H9 (cell line): ENCODE measurements at places on chromosomes 11 and 22. TPM values are rescaled to one million over a fixed set of nuclear protein-coding genes. Genes with fewer than 3 reads are reported as not detected.

The RFPL2 gene
- total RNA-seq, result not detected in 2 replicates

The CACNA1I gene
- 0.50 and 0.53 TPM in 2 replicates for total RNA-seq

DNA sequence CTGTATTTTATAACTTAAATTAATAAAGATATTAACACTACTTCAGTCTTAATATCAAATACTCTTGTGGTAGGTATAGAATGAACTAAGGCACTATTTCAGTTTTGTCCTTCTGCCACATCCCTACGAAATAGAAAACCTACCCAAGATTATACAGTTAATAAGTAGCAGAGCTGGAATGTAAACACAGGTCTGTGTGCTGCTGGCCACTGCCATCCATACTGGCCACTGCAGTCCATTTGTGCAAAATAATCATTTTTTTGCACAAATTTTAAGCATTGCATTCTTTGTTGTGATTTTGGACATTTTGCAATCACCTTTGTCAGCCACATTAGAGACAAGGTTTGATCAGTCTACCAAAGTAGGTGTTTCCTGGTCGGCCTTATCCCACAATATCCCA, 91.9 kb downstream of the ME3 start:
- no peaks in the 10 kb centered on the region for H3K36me3 ChIP-seq
- H3K27me3 ChIP-seq, result no peaks in the 10 kb centered on the region
- no peak overlapping the region for H3K4me3 ChIP-seq
- DNase-seq, result no peak

DNA sequence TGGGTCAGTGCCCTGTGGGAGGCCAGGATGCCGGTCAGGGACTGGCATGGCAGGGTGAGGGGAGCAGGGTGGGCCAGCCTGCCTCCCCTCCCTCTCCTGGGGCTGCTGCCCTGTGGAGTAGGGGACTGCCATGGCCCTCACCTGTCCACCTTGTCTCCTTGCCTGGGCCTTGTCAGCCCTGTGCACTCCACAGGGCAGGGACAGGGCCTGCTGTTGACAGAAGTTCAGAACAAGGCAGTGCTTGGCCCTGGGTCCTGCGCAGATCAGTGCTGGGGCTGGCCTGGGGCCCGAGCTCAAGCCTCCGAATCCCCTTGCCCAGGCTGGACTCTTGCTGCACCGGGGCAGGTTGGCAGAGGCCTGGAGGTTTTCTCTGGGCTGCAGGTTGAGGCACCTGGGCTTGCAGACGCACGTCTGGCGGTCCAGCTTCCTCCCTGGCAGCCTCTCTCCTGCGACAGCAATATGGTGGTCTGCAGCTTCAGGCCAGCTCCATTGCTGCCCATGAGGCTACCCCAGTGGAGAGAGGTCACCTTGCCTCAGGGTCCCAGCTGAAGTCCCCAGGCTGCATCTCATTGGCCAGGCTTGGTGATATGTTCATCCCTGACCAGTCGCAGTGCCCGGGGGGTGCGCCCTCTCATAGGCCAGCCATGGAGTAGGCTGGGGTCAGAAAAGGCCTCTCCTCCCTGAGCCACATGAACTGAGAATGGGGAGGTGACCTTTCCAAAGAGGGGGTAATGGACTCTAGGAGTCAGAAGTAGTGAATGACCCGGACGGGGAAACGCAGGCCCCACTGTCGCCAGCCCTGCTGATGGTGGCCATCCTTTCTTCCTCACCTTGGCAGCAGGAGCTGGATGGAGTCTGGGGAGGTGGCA, 21.5 kb upstream of the CHKA start:
- no peak overlapping the region for H3K4me3 ChIP-seq
- H3K4me1 ChIP-seq, result no peaks in the 10 kb centered on the region
- H3K36me3 ChIP-seq, result no peaks in the 10 kb centered on the region
- no peaks in the 10 kb centered on the region for H3K27me3 ChIP-seq
- no peak overlapping the region for H3K27ac ChIP-seq
- no peak for DNase-seq

GRCh38 chr11:72265951-72266350, 22.0 kb upstream of the PHOX2A start:
- no peaks in the 10 kb centered on the region for H3K27me3 ChIP-seq
- no peaks in the 10 kb centered on the region for H3K4me1 ChIP-seq
- no peak for DNase-seq

- H3K4me3 ChIP-seq, result no peak overlapping the region
- no peaks in the 10 kb centered on the region for H3K4me1 ChIP-seq
- no peak overlapping the region for H3K27ac ChIP-seq
Observed at GRCh38 chr11:34830648-34831047, 85.5 kb downstream of the APIP start.

DNA sequence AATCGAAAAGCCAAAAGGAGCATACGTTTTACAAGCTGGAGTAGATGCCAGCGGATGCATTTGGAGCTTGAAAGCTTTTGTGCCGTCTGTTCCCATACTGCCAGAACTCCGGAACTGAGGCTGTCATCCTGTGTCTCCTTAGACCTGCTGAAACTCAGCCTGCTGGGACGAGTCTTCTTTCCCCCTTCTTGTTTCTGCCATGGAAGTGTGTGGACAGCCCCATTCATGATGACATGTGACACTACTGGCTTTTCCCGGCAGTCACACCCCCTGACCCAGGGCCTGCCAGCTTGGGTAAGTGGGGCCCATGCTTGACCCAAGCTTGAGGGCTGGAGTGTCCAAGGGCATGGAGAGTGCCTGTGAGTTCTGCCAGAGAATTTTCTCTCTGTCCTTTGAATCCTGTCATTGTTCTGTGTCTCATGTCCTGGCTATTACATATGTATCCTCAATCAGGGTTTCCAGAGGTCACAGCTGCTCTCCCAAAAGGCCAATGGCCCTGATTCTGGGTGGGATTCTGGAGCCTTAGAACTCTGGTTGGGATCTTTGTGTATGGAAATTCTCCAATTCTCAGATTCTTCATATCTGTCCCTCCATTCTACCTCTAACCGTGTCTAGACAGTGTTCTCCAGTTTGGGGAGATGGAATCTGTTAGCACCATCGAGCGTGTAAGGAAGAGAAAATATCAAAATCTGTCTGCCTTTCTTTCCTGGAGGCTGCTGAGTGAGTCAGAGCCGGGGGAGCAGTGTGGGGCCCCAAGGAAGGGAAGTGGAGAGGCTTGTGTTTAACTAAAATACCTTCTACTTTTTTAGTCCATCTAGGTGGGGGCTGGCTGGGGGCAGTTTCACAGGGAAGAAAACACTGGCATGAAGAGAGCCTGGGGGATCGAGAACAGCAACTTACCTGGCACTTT, 73.2 kb downstream of the KIAA1671 start:
- DNase-seq, result no peak
- no peak overlapping the region for H3K27ac ChIP-seq
- H3K4me1 ChIP-seq, result no peaks in the 10 kb centered on the region; the same call in 1 of the 2 replicates

The BATF2 gene
- total RNA-seq, result 0.72 and 1.0 TPM in 2 replicates

GRCh38 chr11:109349276-109350080, 72.5 kb upstream of the C11orf87 start:
- H3K36me3 ChIP-seq, result no peaks in the 10 kb centered on the region
- H3K4me3 ChIP-seq, result no peak overlapping the region
- H3K4me1 ChIP-seq, result no peaks in the 10 kb centered on the region
- no peak overlapping the region for H3K27ac ChIP-seq

The HEPHL1 gene
- total RNA-seq, result 0.07 TPM in 1 of 2 replicates, not detected in the other

- no peaks in the 10 kb centered on the region for H3K36me3 ChIP-seq
- peak; percentile 80 for DNase-seq
- no peaks in the 10 kb centered on the region for H3K4me1 ChIP-seq
- H3K27ac ChIP-seq, result no peak overlapping the region
Observed at GRCh38 chr11:20131788-20132666, 28.2 kb downstream of the DBX1 start.

The P4HA3 gene
- not detected in 2 replicates for total RNA-seq

GRCh38 chr11:35321111-35321510, 98.2 kb downstream of the SLC1A2 start:
- no peak for DNase-seq
- peaks cover 5% of the 10 kb centered on the region; the same call in 1 of the 2 replicates for H3K4me1 ChIP-seq
- H3K36me3 ChIP-seq, result no peaks in the 10 kb centered on the region
- no peaks in the 10 kb centered on the region for H3K27me3 ChIP-seq

The PHF21B gene
- 54.3 and 60.3 TPM in 2 replicates for total RNA-seq

- peaks cover 7% of the 10 kb centered on the region; the same call in 2 of the 3 replicates for H3K36me3 ChIP-seq
- H3K27me3 ChIP-seq, result no peaks in the 10 kb centered on the region
- no peaks in the 10 kb centered on the region for H3K4me1 ChIP-seq
- no peak overlapping the region for H3K4me3 ChIP-seq
- DNase-seq, result no peak
Observed at GRCh38 chr11:77386178-77386577, 84.7 kb upstream of the GDPD4 start.

- no peaks in the 10 kb centered on the region for H3K27me3 ChIP-seq
- H3K4me3 ChIP-seq, result no peak overlapping the region
- peaks cover 50% of the 10 kb centered on the region for H3K36me3 ChIP-seq
- no peaks in the 10 kb centered on the region for H3K4me1 ChIP-seq
Observed at GRCh38 chr11:77854838-77855237, 33.9 kb downstream of the AAMDC start.

GRCh38 chr11:19691815-19692500, 20.7 kb upstream of the NAV2 start:
- H3K36me3 ChIP-seq, result no peaks in the 10 kb centered on the region
- no peaks in the 10 kb centered on the region for H3K4me1 ChIP-seq
- no peak overlapping the region for H3K27ac ChIP-seq
- no peak overlapping the region for H3K4me3 ChIP-seq
- no peak for DNase-seq

- H3K4me3 ChIP-seq, result peak overlapping the region; percentile 77
- H3K27me3 ChIP-seq, result no peaks in the 10 kb centered on the region
- no peaks in the 10 kb centered on the region for H3K36me3 ChIP-seq
- peak overlapping the region; percentile 68 for H3K27ac ChIP-seq
- H3K4me1 ChIP-seq, result peaks cover 16% of the 10 kb centered on the region
- no peak for DNase-seq
Observed at GRCh38 chr22:35915477-35916013, 113.1 kb downstream of the RBFOX2 start.

The FXYD6 gene
- 16.3 and 18.3 TPM in 2 replicates for total RNA-seq

The PRPF19 gene
- total RNA-seq, result 130 and 132 TPM in 2 replicates

The RAB3IL1 gene
- total RNA-seq, result 1.8 and 2.4 TPM in 2 replicates

GRCh38 chr11:65429068-65429681, 6.6 kb downstream of the NEAT1 start:
- no peaks in the 10 kb centered on the region for H3K36me3 ChIP-seq
- peak overlapping the region; percentile 36; the same call in 2 of the 3 replicates for H3K4me3 ChIP-seq
- H3K27ac ChIP-seq, result no peak overlapping the region
- DNase-seq, result no peak
- no peaks in the 10 kb centered on the region for H3K27me3 ChIP-seq

DNA sequence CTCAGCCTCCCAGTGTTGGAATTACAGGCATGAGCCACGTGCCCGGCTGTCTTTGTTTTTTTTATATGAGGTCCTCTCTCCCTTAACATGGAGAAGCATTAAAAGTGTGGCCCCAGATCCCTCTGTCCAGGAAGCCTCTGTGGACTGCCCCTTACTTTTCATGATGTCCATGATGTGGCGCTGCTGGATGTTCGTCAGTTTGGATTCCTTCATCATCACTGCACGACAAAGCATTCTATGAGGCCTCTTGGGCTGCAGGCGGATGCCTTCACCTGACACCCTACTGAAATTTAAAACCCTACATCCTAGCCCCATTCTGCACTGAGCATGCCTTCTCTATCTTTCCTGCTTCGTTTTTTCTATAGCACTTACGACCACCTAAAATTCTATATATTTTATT, 2.1 kb downstream of the C22orf23 start:
- no peaks in the 10 kb centered on the region for H3K27me3 ChIP-seq
- no peaks in the 10 kb centered on the region for H3K4me1 ChIP-seq
- H3K27ac ChIP-seq, result no peak overlapping the region
- peaks cover 5% of the 10 kb centered on the region for H3K36me3 ChIP-seq
- H3K4me3 ChIP-seq, result no peak overlapping the region

- no peak for DNase-seq
- H3K4me3 ChIP-seq, result no peak overlapping the region
Observed at GRCh38 chr11:34647131-34647530, 26.2 kb downstream of the EHF start.

DNA sequence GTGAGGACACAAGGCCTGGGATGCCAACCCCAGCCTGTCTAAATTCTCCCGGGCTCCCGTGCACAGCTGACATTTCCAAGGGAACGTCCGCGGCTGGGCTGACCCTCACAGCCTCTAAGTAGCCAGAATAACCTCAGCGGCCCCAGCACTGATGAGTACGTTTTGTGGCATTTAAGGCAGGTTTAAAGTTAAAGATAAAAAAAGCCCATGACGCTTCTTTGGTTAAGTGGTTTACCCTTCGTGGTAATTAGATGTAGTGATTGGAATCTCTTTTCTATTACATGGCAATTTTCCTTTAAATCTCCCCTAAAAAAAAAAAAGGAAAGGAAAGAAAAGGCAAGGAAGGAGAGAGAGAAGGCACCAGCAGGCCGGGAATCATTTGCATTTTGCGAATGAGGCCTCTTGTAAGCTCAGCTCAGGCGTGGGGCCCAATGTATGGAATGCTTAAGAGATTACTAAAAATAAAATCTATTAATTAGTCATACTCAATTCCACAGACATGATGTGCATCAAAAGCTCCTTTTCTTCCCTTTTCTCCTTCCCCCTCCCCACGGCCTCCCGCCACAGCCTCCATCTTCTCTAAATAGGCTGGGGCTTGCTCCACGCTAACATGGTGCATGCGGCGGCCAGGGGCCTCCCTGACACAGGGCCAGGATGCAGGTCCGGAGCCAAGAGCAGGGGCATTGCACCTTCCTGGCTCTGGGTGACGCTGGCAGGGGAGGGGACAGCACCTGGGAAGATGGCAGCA, 44.1 kb downstream of the MACROD1 start:
- H3K4me1 ChIP-seq, result peaks cover 4% of the 10 kb centered on the region; the same call in 1 of the 2 replicates
- no peak overlapping the region for H3K27ac ChIP-seq
- DNase-seq, result no peak
- no peaks in the 10 kb centered on the region; the same call in 1 of the 2 replicates for H3K27me3 ChIP-seq

The ANAPC15 gene
- total RNA-seq, result 72.6 and 79.3 TPM in 2 replicates

- DNase-seq, result no peak
- H3K4me1 ChIP-seq, result no peaks in the 10 kb centered on the region
- H3K27me3 ChIP-seq, result no peaks in the 10 kb centered on the region
- no peak overlapping the region for H3K4me3 ChIP-seq
Observed at GRCh38 chr11:66017321-66017720, 5.5 kb downstream of the CST6 start.

GRCh38 chr22:23121424-23121823, 20.4 kb downstream of the RSPH14 start:
- no peak overlapping the region for H3K4me3 ChIP-seq
- H3K36me3 ChIP-seq, result no peaks in the 10 kb centered on the region; the same call in 2 of the 3 replicates
- no peak for DNase-seq
- H3K27ac ChIP-seq, result no peak overlapping the region
- H3K4me1 ChIP-seq, result no peaks in the 10 kb centered on the region
- H3K27me3 ChIP-seq, result no peaks in the 10 kb centered on the region; the same call in 1 of the 2 replicates

The POU2AF2 gene
- total RNA-seq, result not detected in 2 replicates
